ENCODE measurements at places on chromosomes 3 and 15. TPM values are rescaled to one million over a fixed set of nuclear protein-coding genes. Genes with fewer than 3 reads are reported as not detected.

GOLGA6L4 gene
- total RNA-seq = 14.6 TPM

MASP1 gene
- total RNA-seq = 1.7 TPM

CCRL2 gene
- not detected for total RNA-seq

BFSP2 gene
- total RNA-seq = not detected

HHLA2 gene
- total RNA-seq = not detected

PRTG gene
- 19.4 TPM for total RNA-seq

ZNF660 gene
- total RNA-seq = 35.4 TPM

GOLGB1 gene
- total RNA-seq = 40.9 TPM

COL8A1 gene
- total RNA-seq = 0.25 TPM

EPHA6 gene
- 9.0 TPM for total RNA-seq

CEP19 gene
- 3.3 TPM for total RNA-seq

CD96 gene
- not detected for total RNA-seq

TASOR gene
- 45.6 TPM for total RNA-seq

GPR160 gene
- not detected for total RNA-seq

- no peak for DNase-seq
Observed at GRCh38 chr3:9778143-9779074, 8.7 kb upstream of the CAMK1 start.

- DNase-seq = no peak
Observed at GRCh38 chr3:141575879-141576743, 89.3 kb downstream of the RASA2 start.

DNA sequence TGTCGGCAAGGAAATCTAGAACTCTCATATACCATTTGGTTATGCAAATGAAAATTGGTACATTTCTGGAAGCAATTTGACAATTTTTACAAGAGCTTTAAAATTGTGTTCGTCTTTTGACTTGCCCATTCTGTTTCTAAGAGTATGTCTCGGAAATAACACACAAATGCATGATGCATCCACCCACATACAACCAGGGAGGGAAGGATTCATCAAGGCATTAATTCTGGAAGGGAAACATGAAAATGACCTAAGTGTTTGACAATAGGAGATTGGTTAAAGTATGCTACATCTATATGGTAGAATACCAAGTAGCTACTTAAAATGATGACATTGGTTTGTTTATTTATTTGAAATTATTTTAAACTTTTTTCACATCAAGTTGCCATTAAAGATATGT lies 58.6 kb downstream of the PIAS1 start:
- DNase-seq = no peak

DNA sequence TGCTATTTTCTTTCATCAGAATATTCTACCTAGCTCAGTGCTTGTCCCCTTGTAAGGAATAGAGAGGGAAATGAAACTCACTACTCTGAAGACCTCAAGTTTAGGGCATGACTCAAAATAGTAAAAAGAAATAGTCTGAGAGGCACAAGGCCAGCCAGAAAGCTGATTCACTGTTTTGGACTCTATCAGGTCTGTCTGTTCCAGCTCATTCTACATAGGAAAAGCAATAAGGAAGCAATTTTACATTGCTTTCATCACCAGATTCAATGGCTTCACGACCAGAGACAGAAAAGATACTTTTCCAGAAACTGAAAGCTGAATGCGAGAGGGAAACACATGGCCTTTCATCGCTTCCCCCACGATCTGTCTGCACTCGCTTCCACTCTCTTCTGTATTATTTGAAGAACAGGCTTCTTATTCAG lies 276.0 kb downstream of the GBE1 start:
- no peak for DNase-seq

DNA sequence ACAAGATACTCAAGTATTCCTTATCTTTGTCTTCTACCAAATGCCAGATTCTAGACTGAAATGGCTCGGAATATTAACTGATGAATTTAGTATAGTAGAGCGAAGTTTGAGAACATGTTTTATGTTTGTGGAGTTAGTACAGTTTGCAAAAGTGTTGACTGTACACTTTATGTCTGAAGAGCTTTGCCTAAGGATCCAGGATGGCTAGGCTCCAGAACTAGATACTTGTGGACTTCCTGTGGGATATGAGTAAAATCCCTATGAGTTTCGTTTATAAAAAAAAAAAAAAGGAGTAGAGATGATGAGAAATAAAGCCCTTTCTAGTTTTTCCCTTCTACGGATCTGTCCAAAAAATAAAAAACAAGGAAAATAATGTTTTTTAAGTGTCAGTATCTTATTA lies 96.7 kb downstream of the TP63 start:
- no peak for DNase-seq

- DNase-seq = no peak
Observed at GRCh38 chr3:12363397-12364195, 74.7 kb downstream of the PPARG start.

- no peak for DNase-seq
Observed at GRCh38 chr15:96184297-96184696, 146.2 kb upstream of the NR2F2 start.

- no peak for DNase-seq
Observed at GRCh38 chr3:149575961-149576564, 81.8 kb downstream of the WWTR1 start.

DNA sequence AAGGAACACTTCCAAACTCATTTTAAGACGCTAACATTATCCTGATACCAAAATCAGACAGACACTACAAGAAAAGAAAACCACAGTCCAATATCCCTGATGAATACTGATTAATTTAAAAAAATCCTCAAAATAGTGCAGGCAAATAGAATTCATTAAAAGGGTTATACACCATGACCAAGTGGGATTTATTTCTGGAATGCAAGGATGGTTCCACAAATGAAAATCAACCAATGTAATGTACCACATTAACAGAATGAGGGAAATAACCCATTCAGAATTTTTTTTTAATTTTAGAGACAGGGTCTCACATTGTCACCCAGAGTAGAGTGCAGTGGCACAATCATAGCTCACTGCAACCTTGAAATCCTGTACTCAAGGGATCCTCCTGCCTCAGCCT lies 17.3 kb upstream of the AP4E1 start:
- no peak for DNase-seq

- no peak for DNase-seq
Observed at GRCh38 chr3:36542186-36542585, 161.9 kb downstream of the STAC start.

DNA sequence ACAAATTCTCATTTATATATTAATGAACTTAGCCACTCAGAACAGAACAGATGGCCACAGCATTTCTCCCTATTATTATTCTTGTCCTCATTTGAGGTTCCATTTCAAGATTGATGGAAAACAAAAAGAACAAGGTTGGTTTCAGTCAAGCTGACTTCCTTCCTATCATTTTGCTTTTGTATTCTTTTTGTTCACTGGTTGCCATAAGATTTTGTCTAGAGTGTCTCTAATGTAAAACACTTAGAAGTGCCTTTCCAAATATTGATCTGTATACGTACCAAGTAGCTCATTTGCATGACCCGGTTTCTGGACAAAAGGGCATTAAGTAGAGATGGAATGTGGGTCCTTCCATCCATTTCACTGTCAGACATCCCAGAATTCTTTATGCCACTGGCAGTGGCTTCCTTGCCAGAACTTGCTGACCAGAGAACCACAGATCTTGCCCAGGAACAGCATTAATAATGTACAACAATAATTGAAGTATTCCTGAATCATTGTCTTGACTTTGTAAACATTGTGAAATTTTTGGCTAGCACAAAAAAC lies 63.8 kb downstream of the PEX5L start:
- no peak for DNase-seq

GRCh38 chr3:121661376-121661775 lies 673 bp upstream of the HCLS1 start:
- DNase-seq = no peak

- DNase-seq = no peak
Observed at GRCh38 chr3:57959423-57960173, 48.6 kb upstream of the FLNB start.

GRCh38 chr3:55487381-55488241 lies 505 bp upstream of the WNT5A start:
- peak; percentile 54 for DNase-seq

DNA sequence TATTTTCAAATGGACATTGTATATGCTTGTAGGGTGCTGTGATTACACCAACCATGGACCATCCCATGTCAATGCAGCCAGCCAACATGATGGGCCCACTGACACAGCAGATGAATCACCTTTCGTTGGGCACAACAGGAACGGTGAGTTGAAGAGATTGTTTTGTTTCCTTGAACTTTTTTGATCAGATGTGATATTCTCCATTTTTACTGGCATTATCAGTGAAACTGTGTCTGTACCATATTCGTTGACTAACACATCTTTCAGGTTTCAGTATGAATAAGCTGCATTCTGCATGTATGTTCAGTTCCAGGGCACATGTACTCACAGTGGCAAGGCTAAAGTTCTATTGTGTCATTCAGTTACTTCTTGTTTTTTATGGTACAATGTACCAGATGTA lies 655.2 kb downstream of the RBMS3 start:
- no peak for DNase-seq

- no peak for DNase-seq
Observed at GRCh38 chr3:168511428-168512014, 415.8 kb upstream of the GOLIM4 start.

DNA sequence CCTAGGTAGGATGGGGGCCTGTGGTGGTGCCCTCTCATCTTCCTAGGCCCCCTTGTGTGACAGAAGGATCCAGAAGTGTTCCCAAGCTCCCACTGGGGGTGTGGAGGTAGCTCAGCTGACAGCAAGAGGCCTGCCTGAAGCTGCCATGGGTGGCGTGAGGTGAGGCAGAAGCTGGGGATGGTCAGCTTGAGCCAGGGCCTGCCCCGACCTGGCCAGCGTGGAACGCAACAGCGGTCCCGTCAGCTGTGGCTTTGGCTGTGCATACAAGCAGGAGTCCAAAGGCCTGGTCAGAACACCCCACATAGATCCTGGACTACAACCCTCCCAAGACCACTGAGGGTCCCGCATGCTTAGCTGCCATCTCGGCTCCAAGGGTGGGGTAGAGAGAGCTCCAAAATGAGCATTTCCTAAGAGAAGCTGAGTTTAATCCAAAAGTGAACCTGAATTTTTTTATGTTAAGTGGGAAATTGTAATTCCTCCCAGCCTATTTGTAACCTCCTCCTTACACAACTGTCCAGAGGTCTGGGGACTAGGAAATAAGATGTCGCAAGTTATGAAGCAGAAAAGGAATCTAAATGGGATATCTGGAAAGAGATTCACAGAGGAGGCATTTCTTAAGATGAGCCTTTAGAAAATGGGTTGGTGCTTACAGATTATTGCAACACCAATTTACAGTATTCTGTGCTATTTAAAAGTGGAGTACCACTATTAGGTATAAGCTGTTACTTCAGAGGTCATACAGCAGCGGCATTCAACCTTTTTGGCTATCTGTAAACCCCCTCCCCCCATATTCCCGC lies 9.9 kb upstream of the PLA2G4D start:
- no peak for DNase-seq

DNA sequence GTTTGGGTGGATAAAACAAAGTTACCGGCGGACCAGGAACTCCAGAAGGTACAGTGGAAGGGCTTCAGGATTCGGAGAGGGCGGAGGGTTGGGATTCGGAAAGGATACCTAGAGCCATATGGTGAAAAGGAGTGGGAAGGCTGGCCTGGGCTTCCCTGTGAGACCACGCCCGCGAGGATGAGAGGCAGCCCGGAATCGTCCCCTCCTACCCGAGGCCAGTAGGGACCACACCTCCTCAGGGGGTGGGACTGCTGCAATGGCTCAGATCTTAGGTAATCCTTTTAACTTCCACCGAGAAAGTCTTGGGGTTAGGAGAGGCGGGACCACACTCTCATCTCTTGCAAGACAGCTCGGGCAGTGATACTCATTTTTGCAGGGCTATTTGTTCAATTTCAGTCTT lies 511.3 kb downstream of the OCA2 start:
- DNase-seq = peak; percentile 39

DNA sequence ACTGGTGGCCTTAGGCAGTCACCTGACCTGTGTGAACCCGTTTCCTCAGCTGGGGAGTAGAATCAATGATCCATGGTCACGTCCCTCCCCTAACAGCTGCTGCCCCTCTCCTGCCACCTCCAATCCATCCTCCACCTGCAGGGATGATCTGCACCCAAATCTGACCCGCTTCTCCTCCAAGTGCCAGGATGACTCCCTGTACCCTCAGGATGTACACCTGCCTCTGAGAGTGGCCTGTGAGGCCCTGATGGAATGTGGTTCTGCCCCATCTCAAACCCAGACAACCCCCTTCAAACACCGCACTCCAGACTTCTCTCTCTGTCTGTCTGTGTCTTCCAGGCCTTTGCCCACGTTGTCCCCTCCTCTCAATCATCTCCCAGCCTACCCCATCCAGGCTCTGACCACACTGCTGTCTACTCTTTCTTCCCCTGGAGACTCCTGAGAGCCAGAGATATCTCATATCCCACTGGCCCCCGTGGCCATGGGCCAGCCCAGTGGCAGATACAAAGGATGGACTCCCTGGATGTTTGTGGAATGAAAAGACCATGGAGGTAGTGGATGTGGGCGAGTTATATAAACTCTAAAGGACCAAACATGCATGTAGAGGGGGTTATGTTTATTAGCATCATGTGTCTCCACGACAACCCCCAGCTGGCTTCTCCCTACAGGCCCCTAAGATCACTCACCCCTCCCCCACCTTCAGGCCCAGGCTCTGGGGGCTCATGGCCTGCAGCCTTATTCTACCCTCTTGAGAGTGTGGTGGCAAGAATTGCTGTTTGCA lies 84.9 kb downstream of the SMAD6 start:
- DNase-seq = no peak

DNA sequence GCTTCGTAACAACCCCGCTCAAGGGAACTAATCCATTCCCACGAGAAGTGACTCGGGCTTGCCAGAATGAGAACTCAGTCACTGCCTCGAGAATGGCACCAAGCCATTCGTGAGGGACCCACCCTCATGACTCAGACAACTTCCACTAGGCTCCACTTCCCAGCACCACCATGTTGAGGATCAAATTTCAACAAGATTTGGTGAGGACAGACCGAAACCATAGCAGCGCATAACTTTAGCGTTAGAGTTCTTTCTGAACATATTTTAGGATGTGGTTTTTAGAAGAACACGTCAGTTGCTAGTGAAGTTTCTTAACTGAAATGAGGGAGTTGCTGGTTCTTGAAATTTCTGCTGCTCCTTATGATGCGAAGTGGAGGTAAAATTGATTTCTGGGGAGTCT lies 13.5 kb downstream of the PTPRG start:
- no peak for DNase-seq

GRCh38 chr3:122991236-122991985 lies 36.2 kb downstream of the SEMA5B start:
- no peak for DNase-seq

DNA sequence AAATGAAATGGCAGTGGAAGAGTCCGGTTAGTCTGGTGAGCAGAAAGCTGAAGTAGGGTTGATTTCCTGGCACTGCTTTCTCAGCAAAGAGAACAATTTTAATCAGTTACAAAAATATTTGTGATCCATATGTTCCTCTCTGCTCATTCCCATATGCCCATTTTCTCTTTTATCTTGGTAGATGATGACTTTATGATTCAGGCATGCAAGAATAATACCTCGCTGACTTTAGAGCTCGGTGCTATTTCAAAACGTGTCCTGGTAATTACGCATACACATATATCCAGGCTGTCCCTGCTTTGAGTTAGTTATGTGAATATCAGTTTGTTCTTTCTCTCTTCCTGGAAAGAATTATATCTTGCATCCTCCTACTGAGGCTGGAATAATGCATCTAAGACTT lies 38.5 kb downstream of the ARPP21 start:
- DNase-seq = no peak
